Left colon (tissue), 2 donors: ENCODE measurements at places on chromosomes 12 and 14. TPM values are rescaled to one million over a fixed set of nuclear protein-coding genes. Genes with fewer than 3 reads are reported as not detected.

The STAC3 gene
- total RNA-seq, result 4.2 TPM

The RAN gene
- total RNA-seq, result 266 TPM

The RFX4 gene
- total RNA-seq, result 0.08 TPM

The CFAP54 gene
- total RNA-seq, result 0.64 TPM

The SCN8A gene
- 4.9 TPM for total RNA-seq

The CLEC1A gene
- 0.64 TPM for total RNA-seq

The SMCO2 gene
- total RNA-seq, result not detected

DNA sequence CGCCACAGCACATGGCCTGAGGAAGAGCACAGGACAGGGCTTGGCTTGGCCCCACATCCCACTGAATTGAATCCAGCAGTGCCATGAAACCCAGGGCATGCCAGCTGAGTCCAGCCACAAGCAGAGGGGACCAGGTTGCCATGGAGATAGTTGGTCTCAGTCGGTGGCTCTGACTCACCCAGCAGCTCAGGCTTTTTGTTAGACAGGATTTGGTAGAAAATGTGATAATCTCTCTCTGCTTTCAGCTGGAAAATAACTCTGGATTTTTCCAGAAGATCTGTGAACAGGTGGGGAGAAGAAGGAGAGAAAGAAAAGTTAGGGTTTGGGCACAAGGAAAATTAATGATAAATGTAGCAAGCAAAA lies 4.8 kb downstream of the MYH7 start:
- DNase-seq, result no peak

- peak; percentile 68 for DNase-seq
Measured at GRCh38 chr14:99272899-99273765, 1.1 kb upstream of the BCL11B start.

GRCh38 chr14:34046799-34047520 lies 96.1 kb upstream of the EGLN3 start:
- no peak for DNase-seq

- peak; percentile 37 for DNase-seq
Measured at GRCh38 chr12:92899386-92900001, 29.6 kb downstream of the EEA1 start.

- no peak for DNase-seq
Measured at GRCh38 chr14:89598548-89599186, 181.6 kb upstream of the FOXN3 start.

DNA sequence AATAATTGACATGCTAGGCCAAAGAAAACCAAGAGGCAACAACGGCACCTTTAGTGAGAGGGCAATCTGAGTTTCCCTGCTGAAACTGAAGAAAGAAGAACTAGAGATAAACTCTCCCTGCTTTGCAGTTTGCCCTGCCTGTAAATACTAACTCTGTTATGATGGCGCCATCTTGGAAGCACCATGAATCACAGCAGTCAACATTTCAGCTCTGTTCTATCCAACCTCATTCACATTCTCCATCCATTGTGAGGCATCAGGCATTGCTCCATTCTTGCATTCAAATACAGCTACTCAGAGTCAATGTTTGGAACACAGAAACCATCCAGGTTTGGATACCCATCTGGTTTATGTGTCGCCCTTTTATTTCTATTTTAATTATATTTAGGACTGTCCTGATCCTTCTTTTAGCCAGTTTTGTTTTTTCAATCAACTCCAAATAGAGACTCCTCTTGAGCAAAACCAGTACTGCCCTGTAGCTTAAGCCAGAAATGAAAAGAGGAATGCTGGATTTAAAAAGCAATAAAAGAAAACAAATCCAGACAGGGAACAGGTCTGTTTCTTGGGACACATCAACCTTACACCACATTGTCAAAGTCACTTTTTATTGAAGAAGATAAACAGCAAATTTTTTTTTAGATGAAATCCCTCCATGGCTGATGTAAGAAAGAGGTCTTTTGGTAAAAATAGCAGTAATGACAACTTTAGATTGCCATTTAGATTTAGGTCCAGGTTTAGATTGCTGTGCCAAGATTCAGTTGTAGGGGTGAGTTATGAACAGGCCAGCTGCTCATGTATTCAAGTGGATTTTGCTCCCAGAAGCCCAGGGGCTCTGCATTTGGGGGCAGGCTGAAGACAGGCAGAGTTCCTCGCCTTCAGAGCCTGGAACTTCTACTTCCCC lies 33.3 kb upstream of the PPM1A start:
- DNase-seq, result no peak

DNA sequence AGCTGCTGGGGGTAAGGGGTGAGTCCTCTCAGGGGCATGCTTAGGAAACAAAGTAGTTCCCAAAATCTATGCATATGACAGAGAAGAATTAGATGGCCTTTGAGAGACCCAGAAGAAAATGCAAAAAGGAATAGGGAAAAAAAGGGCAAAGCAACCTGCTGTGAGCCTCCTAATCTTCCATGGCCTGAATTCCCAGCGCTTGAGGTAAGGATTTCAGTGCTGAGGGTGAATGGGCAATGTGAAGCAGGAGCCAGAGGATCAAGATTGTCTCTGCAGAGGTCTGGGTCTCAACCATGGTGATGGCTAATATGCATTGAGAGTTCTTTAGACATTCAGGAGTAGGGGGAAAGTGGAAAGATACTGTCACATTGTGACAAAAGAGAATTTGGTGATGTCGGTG lies 31.5 kb downstream of the GPR65 start:
- no peak for DNase-seq

DNA sequence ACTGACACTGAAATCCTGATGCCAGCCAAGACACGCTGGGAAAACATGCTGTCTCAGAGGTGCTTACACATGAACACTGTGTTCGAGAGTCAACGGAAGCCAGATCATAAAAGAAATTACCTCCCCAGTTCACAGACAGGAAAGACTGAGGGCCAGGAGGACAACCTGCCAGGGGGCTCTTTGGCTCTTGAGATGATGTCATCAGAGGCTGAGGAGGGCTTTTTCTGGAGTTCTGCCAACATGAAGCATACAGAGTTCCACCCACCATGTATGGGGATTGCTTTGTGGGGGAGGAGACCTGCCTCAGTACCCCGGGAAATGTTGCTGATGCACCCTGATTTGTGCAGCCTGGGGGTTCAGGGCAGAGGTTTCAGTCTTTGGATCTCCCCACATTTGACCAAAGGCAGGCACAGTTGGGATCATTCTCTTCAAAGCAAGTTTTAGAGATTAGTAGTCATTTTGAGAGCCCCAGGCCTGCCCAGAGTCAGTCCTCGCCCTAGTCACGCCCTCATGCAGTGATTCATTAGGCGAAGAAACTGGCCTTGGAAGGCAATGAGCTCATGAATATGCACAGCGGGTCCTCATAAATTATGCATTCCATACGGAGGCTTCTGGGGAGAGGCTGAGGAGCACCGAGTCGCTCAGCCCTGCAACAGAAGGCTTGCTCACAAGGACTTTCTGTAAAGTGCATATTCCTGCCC lies 34.9 kb upstream of the EML1 start:
- peak; percentile 37 for DNase-seq

- no peak for DNase-seq
Measured at GRCh38 chr14:20494935-20495766, 10.2 kb upstream of the RNASE10 start.

DNA sequence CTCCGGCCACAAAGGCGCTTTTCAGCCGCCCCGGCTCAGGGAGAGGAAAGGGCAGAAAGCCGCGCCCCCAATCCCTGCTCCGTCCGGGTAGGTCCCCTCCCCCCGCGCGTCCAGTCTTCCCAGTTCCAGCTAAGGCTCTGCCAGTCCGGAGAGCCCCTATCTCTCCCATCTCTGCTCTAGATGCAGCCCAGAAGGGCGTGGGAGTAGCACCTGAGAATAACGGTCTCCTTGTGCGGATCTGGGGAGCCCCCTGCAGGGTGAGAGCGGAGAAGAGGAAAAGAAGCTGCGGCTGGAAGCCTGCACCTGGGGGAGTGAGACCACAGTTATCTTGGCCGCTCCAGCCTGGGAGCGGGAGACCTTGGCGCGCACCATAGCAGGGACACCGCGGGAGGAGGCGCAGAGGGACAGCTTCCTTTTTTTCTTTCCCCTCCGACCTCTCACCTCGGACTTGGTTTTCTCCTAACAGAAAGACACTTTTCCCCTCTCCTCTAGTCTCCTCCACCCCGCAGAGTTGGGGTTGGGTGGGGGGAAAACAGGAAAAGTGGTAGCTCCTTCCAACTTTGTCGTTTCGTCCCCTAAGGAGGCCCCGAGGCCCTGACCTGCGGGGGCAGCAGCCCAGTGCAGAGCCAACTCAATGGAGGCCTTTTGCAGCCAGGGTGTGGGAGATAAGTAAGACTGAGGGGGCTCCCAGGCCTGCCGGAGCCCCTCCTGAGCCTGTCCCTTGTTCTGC lies 2.4 kb downstream of the DHH start:
- no peak for DNase-seq

DNA sequence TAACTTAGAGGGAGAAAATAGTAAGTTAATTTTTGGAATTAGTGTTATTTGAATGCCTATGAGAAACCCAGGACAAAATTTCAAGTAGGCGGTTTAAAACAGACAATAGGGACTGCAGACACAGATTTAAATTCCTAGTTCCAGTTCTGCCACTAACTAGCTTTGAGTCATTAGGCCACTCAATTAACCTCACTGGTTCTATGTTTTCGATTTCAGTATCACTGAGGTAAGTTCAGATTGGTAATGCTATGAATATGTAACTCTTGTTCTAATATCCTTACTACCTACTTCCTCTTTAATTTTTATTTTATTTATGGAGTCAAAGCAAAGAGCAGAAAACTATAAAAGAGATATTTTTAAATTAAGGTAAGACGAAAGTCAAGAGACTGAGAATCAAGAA lies 52.6 kb downstream of the GALC start:
- no peak for DNase-seq

GRCh38 chr14:52018252-52018651 lies 28.9 kb downstream of the RTRAF start:
- DNase-seq, result peak; percentile 67

DNA sequence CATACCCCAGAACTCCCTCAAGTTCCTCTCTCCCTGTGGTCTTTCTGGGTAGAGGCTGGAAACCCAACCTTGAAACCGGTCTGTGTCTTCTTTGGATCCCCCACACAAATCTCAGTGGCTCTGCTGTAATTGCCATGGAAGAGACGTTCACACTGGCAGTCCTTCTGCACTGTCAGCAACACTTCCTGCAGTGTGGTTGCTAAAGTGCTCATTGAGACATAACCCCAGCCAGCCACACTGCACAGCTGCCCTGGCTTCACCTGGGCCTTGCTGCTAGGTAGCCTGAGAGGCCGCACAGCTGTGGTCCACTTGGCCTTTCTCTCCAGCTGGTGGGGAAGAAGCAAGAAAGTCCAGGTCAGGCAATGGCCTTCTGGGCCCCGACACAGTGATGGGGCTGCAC lies 2.4 kb downstream of the GZMH start:
- no peak for DNase-seq

DNA sequence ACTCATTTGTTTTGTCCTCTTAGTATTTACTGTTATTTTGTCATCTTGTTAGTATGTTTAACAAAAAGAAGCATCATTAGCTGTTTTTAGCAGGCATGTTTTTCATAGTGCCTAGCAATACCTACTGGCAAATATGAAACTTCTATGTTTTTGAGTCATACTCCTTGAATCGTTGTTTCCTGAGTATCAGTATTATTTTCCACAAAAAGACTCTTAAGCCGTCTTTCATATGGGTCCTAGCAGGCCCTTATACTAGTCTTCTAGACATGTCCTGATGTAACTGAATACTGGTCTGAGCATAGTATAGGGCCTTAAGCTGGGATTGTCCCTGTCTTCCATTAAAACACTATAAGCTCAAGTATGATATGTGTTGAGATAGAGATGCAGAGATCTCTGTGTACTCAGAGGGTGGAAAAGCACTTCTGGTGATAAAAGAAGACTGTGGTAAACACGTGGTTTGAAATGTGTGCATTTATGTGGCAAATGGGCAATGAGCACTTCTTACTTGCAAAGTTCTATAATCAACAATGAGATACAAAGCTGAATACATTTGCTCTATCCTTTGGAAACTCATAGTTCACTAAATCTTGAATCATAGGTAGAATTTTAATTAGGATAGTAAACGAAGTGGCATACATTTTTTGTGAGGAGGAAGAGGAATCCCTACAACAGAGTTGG lies 348.8 kb downstream of the PDZRN4 start:
- DNase-seq, result no peak

GRCh38 chr12:110281549-110282299 lies 677 bp downstream of the ATP2A2 start:
- peak; percentile 63 for DNase-seq

DNA sequence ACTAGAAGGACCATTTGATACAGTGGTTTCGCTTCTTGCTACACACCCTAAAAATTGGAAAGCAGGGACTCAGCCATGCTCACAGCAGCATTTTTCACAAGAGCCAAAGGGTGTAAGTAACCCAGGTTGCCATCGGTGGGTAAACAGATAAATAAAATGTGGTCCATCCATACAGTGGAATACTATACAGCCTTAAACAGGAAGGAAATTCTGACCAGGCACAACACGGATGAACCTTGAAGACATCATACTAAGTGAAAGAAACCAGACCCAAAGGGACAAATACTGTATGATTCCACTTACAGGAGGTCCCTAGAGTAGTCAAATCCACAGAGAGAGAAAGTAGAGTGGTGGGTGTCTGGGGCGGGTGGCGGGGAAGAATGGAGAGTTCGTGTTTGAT lies 220.9 kb downstream of the PHETA1 start:
- DNase-seq, result no peak

GRCh38 chr12:1907652-1908611 lies 10.5 kb downstream of the CACNA2D4 start:
- DNase-seq, result peak; percentile 63

DNA sequence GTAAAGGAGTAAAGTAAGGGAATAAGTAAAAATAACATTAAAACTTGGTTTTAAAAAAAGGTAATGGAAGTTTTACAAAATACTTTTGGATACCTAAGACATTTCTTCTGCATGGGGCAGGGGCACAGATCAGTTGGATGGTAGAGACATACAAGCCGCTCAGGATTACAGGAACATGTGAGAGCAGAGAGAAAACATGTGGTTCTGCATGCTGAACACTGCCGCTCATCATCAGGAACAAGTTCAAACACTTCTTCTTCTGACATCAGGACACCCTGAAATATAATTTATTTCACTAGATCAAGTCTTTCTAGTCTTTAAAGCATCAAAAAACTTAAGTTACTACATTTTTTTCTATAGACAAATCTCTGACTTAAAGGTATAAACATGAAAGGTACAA lies 60.9 kb upstream of the SLC6A13 start:
- no peak for DNase-seq

GRCh38 chr12:47577206-47577989 lies 128.4 kb downstream of the RPAP3 start:
- no peak for DNase-seq
